ENCODE measurements at places on chromosomes 7 and 10.

GRCh38 chr10:76051007-76051936, 619.8 kb downstream of the LRMDA start:
- DNase-seq = no peak

- DNase-seq = no peak
Observed at GRCh38 chr7:24216576-24217125, 67.3 kb upstream of the NPY start.

DNA sequence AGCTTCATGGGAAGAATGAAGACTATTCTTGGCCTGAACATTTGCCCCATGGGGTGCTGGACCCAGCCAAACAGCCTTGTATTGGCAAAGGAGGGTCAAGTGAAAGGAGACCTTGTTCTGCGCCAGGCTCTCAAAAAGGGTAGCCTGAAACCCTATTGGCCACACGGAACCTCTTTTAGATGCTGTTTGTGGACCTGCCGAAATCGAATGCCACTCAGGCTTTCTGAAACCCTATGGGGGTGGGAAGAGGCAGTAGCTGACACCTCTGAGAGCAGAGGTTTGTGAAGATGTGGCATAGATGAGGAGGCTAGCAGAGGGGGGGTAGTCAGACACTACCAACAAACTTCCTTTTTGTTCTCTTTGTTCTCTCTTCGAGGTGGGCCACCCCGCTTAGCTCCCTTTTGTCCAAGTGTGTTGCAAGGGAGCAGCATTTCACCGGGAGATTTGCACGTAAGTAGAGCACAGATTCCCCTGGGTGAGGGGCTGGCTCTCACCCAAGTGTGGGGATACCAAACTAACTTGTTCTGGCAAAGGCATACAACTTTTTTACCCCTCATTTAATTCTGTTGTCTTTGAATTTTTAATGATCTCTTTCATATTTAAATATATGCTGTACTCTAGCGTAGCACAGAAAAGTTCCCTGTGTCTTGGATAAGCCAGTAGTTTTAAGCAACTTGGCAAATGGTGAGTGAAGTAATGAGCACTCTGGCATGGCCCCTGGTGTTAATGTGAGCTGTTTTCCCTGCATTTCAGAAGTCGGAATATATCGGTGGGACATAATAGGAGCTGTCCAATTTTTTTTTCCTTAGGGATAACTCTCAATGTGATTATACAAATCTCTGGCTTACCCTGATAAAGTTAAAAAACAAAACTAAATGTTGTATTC, 107.7 kb downstream of the SEPTIN7 start:
- DNase-seq = no peak

DNA sequence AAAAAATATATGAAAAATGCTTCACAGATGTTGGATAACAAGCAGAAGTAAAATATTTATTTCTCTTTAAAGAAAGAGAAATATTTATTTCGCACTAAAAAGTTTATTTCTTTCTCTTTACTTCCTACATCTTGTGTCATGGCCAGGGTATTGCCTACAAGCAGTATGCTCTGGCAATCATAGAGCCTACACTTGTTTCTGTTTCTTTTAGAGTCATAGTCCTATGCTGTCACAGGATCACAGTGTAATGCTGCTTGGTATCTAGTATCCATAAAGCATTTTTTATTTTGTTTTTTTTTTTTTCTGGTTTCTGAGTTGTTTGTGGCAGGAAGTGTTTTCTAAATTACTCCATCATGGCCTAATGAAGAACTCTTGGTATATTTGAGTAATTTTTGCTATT, 116.0 kb downstream of the ATRNL1 start:
- no peak for DNase-seq

DNA sequence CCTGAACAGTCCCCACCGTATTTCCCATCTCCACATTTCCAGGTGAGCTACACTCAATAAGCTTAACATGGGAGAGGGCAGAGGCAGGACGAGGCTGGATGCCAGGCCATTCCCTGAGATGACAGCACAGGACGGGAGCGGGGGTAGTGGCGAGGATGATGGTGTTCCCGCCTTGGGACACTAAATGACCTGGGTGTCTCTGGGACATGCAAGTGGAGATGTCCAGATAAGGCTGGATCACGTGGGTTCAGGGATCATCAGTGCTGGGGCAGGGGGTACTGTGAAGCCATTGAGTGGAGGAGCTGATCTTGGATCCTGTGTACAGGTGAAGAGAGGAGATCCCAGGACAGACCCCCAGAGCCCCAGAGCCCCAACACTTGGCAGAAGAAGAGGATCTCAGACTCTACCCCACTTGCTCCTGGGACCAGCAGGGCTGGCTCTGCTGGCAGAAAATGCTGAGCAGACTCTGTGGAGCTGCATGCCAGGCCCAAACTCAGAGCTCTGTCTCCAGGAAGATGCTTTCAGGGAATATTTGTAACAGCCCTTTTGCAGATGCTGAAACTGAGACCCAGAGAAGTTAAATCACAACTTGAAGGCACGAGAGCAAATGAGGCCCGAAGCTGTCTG, 29.7 kb upstream of the HSPA12A start:
- DNase-seq = no peak

DNA sequence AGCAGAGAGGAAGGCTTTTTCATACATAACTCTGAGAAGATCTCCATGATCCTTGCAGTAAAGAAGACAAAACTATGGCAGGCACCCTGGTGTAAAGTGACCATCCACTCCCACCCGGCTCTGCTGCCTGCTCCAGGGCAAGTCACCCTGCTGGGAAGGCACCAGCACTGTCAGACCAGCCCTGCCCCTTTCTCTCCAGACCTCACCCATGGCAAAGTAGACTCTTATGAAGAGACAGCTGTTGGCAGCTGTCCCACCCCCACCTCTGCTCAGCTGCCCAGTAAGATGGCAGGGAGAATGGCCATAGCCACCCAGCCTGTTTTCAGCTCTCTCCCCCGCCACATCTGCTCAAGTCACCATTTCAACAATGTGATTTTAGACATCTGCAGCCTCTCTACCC, 8.6 kb upstream of the ZMIZ2 start:
- no peak for DNase-seq

- no peak for DNase-seq
Observed at GRCh38 chr7:20206104-20206896, 10.9 kb downstream of the MACC1 start.

- DNase-seq = no peak
Observed at GRCh38 chr10:17022896-17023295, 106.7 kb downstream of the CUBN start.

DNA sequence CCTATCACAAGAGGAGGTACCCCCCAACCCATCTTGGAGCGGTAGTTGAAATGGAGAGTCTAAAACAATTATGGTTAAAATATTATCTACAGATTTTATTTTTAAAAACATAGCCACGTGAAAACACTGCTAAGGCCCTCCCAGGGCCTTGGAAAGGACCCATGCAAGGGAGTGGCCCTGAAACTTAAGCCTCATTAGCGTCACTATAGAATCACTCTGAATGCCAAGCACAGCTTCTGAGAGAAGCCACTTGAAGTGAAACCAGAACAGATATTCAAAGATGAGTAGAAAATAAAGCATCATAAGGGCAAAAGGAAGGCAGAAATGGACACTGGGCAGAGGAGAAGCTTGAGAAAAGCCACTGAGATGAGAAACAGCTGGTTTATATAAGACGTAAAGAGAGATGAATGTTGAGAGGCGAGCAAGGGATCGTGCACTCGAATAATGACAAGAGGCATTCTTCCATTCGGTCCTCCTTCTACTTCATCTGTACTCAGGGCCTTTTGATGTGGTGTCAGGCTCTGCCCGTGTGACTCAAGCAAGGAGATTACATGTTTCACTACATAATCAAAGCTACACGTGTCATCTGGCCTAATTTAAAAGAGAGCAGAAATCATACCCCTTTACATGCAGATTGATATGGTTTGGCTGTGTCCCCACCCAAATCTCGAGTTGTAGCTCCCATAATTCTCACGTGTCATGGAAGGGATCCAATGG, 33.4 kb upstream of the SLC39A12 start:
- DNase-seq = no peak

- DNase-seq = no peak
Observed at GRCh38 chr10:15393139-15393825, 22.2 kb upstream of the FAM171A1 start.

DNA sequence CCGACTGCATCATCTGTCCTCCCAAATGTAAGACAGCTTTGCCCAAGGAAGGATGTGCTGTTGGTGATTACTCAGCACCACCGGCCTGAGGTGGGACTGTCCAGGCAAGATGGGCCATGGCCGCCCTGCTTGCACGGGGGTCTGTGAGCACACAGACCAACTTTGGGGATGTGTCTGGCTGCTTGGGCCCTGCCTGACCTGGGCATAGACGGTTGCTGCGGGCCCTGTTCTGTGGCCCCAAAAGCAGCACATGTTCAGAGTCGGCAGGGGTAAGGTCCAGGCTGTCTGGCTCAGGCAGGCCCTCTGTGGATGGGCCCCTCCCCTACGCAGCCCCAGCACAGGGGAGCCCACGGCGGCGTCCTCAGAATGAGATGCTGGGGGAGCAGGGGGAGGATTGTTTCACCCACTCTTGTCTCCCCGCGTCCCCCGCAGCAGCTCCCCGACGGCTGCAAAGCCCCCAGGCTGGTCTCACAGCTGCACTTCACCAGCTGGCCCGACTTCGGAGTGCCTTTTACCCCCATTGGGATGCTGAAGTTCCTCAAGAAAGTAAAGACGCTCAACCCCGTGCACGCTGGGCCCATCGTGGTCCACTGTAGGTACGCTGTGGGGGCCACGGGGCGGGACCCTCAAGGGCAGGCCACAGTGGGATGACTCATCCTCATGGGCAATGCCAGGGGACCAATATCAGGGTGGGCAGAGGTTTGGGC, 58.4 kb downstream of the MKI67 start:
- no peak for DNase-seq

GRCh38 chr10:62354916-62355315, 19.3 kb upstream of the ZNF365 start:
- no peak for DNase-seq

DNA sequence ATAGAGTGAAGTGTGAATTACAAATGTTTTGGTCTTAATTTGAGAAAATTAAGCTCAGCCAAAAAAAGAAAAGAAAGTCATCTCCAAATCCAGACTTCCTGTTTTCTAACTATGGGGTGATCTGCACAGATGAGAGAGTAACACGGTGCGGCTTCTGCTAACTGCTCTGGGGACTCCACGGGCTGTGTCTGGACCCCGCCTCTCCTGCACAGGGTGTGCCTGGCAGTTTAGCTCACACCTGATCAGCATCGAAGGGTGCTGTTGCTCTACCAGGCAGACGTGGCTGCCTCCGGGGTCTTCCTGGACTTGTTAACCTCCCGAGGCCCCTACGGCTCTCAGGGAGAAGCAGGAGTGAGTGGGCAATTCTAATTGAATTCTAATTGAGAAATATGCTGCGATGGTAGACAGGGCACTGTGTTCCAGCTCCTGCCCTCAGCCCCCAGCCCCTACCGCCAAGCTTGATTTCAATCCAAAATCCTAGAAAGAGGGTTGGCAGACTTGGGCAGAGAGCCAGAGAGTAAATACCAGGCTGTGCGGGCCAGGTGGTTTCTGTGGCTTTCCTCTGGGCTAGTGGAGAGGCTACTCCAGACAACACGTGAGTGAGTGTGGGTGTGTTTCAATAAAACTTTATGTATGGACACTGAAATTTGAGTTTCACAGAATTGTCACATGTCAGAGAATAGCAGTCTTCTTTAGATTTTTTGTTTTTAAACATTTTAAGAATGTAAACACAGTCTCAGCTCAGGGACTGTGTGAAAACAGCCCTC, 13.4 kb downstream of the SHH start:
- DNase-seq = no peak

DNA sequence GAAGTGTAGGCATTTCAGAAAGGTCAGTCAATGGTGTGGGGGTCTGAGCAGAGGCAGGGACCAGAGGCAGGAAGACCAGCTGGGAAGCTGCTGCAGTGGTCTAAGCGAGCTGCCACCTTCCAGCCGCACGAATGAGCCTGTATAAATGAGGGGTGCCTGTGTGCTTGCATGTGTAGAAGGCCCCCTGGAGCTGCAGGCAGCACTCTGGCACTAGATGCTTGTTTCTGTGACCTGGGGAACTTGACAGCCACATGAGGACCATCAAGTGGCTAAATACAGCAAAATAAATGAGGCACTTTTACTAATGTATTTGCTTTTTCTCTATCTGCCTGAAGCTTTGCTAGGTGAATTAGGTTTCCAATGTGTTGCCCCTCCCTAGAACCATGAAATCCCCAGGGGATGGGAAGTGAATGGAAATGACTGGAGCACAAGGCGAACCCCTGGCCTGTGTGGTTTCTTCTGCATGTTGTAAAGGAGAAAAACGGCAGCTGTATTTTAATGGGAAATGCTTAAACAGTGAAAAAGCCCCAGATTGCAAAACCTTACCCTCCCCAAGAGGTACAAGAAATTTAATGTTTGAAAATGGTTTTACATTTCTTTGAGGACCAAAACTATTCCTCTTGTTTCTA, 57.7 kb downstream of the PYROXD2 start:
- DNase-seq = no peak

DNA sequence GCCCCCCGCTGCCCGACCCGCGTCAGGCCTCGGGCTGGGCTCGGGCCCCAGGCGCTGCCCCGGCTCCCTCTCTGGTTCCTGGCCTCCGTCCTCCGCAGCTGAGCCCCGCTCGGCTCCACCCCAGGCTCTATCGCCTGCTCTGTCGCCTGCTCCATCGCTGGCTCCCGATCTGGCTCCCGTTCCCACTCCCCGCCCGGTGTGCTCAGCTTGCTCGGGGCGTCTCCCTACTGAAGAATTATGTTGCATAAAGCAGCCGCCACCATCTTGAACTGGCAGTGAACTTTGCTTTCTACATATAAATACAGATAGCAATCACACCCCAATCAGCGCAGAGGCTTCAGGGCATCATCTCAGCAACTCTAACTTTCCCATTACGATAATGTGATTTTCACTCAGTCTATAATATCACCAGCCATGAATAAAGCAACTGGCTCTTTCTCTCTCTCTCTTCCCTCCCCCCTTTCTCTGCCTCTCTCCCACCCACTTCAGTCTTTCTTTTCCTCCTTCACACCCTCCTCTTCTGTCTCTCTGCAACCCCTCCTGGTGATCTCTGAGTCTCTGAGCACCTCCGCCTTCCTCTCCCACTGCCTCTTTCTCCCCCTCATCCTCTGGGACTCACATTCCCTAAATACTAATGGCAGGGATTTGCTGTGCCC, 43.3 kb upstream of the BTRC start:
- no peak for DNase-seq

DNA sequence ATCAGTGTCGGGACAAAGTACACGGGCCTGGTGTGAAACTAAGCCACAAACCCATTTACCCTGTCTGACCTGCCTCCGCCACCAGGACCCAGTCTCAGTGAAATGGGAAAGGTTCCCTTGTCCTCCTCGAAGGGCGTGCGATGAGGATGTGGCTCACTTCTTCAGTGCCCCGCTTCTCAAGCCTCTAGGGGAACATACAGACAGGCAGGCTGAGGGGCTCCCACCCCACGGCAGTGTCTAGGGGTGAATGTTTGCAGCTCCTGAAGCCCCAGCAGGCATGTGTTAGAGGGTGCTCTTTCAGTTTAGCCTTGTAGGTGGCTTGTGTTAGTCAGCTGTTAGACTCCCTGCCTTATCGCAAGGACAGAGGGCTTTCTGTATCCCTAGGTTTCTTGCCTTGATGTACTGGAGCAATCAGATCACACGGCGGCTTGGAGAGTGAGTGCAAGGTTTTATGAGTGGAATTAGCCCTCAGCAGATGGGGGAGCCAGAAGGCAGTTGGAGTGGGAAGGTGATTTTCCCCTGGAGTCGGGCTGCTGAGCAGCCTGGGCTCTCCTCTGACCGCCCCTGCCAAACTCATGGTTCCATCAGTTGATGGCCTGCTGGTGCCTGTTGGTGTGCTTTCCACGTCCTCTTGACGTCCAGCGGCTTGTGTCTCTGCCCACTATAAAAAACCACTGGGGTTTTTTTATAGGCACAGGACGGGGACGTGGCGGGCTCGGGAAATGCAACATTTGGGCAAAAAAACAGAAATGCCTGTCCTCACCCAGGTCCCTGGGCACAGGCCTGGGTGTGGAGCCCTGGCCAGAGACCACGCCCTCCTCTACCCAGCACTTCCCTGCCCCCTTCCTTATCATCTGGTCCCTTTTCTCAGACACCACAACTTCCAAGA, 759 bp downstream of the NUDT1 start:
- no peak for DNase-seq
